Right lobe of liver (tissue), 6 donors: ENCODE measurements at places on chromosomes 16 and 17. TPM values are rescaled to one million over a fixed set of nuclear protein-coding genes. Genes with fewer than 3 reads are reported as not detected.
A peak's percentile ranks its signal among the peaks of the same experiment; 100 is the strongest.

Gene MYL4
- 0.44 TPM for total RNA-seq

Gene CFAP52
- not detected for total RNA-seq

Gene AHSP
- total RNA-seq, result 7.3 TPM

Gene CDH16
- total RNA-seq, result 0.12 TPM

- no peak for DNase-seq
Observed at GRCh38 chr17:81572563-81573168, 20.5 kb upstream of the FAAP100 start.

DNA sequence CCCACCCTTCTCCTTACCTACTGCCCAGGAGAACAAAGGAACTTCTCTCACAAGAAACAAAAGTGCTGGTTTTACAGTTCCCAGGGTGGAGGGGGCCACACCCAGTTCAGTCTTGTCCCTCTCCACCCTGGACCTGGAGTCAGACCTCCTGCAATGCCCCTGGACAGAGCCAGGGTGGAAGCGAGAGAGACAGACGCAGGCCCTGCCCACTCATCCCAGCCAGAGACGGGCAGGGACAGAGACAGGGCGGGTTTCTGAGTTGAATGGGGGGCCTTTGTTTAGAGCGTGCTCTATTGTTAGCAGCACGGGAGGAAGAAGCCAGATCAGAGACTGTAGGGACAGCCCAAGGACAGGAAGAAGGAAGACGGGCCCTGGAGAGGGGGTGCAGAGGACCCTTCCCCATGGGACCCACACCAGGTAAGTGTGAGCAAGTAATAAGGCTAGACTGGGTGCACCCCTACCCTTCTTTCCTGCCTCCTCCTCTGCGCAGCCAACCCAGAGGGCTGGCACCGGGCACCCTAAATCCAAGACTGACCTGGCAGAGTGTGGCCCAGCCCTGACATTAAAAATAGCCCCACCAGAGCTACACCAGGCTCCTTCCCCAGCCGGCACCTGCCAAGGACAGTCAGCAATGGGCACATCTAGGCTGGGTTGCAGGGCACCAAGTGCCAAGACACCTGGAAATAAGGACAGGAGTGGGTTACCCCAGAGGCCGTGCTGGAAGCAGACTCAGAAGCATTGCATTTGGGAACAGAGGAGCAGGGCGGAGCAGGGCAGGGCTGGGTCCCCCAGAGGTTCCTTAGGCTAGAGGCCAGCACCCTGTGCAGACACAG is 10.9 kb downstream of the JUP start:
- no peak for DNase-seq

DNA sequence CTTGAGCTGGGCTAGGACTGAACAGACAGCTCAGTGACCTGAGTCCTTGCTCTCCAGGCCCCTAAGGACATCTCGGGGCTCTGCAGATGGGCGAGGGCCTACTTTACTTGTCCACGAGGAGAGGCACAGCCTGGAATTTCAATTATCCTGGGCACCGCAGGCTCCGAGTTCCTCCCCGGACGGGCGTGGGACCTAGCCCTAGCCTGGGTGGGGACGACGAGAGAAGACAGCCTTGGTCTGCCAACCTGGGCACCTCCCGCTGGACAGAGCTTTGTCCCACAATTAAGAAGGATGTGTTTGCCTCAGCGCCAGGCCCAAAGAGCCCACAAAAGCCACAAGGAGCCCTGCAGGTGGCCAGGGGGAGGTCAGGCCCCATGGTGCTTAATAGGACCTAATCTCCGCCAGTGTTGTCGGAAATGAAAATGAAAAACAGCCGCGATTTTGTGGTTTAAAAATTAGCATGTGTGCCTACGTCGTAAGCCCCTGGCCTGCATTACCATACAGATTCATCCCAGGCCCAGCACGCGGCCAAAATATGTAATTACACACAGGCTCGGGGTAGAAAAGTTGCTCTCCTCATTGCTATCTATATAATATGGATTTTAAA is 51.4 kb upstream of the LHX1 start:
- DNase-seq, result no peak

DNA sequence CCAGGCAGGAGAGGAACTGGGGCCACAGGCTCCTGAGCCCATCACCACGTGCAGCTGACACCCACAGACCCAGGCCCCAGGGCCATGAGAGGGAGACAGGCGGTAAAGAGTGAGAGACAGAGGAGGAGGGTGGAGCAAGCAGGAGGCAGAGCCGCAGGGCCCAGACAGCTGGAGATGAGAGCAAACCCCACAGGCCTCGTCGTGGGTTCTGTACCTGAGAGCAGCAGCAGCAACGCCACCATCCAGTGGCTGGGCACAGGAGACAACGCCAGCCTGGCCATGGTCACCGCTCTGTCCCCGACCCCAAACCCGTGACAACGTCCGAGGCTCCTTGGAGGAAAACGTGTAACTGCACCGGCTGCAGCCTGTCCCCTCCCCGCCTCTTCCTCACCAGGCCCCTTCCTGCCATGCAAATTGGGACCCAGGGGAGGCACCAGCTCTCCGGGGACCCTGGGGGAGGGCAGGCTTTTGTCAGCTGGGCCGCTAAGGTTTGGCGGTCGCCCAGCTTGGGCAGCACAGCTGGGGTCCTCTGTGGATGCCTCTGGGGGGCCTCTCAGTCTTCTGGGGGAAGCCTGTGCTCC is at the start of gene CD79B:
TSS of gene CD79B (minus strand) at position 351 of the 581 bp plus-strand sequence. CDS start at position 281, 70 bp downstream.
- no peak for DNase-seq

DNA sequence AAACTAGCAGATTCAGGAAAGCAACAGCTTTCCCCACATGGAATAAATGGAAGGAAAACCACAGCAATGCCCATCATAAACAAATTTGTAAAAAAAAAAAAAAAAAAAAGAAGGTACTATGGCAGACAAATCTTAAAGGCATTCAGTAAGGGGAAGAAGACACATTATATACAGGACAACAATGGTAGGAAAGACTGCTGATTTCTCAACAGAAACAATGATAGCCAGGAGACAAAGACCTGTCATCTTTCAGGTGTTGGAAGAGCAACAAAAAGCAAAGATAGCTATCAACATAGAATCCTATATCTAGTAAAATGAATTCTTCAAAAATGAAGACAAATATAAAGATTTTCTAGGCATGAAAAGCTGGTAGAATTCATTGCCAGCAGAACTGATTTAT is 65.9 kb downstream of the KCNJ2 start:
- no peak for DNase-seq

GRCh38 chr16:61005952-61006351 is 1030.3 kb downstream of the CDH8 start:
- no peak for DNase-seq

GRCh38 chr16:67562918-67563707 is 787 bp downstream of the CTCF start:
- peak; percentile 69 for DNase-seq

- DNase-seq, result peak; percentile 14
Observed at GRCh38 chr17:39679521-39680192, 8.2 kb downstream of the PGAP3 start.

DNA sequence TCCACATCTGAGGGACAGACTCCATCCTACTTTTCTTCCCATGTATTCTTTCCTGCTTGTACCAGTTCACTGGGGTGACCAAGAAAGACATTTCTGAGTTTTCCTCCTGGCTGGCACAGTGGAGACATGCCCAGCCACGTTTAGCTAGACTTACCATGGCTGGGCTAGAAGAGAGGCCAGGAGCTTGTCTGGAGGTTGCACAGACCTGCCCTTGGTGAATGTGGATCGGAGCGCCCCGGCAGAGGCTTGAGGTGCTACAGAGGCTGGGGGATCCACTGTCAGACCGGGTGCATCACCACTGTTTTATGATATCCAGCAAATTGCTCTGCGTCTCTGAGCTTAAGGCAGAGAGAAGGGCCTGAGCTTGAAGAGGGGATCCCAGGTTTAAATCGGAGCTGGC is 3.5 kb downstream of the IL4R start:
- no peak for DNase-seq

DNA sequence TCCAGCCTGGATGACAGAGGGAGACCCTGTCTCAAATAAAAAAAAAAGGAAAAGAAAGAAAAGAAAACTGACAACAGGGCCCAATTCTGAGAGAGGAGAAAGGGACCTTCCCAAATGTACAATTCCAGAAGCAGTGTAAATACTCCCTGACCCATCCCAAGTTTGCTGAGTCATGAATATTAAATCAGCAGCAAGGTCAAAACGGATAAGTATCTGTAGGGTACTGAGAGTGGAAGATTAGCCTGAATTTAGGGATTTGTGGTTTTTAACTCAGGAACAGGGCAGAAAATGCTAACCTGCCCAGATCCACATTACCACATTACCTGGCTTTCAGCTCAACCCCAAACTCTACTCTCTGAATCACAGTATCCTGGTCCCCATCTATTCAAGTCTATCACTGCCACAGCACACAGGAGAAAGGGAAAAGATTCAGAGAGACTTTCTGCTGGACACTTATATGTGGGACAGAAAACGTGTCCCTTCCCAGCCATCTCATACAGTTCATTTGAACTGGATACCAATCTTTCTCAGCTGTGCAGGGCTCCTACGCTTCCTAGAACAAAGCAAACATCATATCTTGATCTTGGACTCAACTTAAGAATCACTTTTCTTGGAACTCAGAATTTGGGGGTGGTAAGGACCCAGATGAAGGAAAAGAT is 2.9 kb downstream of the FXR2 start:
- no peak for DNase-seq

GRCh38 chr17:4768298-4768697 is 3.4 kb upstream of the TM4SF5 start:
- DNase-seq, result no peak

- DNase-seq, result no peak
Observed at GRCh38 chr17:27339836-27340550, 46.1 kb downstream of the WSB1 start.

DNA sequence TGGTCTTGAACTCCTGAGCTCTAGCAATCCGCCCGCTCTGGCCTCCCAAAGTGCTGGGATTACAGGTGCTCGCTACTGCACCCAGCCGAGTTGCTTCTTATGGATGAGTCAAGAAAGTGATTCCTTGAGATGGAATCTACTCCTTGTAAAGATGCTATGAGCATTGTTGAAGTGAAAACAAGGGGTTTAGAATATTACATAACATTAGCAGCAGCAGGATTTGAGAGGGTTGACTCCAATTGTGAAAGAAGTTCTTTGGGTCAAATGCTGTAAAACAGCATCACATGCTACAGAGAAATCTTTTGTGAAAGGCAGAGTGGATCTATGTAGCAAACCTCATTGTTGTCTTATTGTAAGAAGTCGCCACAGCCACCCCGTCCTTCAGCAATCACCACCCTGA is 72.7 kb downstream of the NT5M start:
- no peak for DNase-seq

DNA sequence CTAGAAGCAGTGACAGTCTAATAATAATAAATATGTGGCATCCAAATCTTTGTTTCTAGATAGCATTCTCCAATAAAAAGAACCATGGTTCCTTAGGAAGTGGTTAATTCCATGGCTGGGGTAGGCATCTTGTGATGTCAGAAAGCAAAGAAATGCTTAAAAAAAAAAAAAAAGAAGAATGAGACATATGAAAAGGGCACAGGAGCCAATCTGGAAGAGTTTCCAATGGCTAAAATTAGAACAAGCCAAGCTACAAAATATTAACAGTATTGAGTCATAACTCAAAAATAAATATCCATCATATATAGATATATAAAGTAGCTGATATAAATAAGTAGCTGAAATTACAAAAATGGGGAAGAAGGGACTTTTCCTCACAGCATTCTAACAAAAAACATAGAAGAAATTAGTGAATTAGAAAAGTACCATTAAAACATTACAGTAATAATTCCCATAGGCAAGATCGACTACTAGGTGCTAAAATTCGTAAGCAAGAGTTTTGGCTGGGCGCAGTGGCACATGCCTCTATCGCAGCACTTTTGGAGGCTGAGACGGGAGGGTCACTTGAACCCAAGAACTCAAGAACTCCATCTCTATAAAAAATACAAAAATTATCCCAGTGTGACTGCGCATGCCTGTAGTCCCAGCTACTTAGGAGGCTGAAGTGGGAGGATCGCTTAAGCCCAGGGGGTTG is 111.3 kb downstream of the TRIM37 start:
- no peak for DNase-seq

DNA sequence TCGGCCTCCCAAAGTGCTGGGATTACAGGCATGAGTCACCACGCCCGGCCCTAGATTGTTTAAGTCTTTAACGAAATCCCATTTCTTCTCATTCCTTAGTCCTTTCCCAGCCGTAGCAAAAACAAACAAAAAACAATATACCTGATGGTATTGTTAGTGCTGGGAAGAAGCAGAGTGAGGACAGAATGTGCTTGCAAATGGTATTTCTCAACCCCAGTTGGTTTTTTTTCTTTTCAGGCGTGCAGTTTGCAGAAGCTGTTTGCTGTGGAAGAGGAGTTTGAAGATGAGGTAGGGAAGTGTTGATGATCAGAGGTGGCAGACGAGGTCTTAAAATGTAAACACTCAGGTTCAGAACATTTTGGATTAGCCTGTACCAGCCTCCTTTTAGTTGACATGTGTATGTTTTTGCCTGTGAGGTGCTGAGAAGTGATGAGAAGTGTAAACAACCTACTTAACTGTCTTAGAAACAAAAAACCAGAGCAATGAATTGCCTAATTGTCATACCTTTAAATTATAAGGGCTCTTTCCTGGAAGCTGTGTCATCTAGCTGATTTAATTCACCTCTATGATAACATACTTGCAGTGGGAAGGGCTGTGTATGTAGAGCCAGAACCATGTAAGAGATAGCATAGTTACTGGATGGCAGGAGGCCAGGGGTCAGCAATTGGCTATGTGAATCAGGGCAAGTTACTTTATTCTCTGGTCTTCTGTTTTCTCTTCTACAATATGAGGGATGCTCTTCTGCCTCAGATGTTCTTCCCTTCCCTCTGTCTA is 3.4 kb downstream of the HROB start:
- no peak for DNase-seq

- DNase-seq, result peak; percentile 67
Observed at GRCh38 chr17:42387661-42388380, 421 bp downstream of the STAT3 start.

GRCh38 chr17:81432941-81433340 is 37.7 kb downstream of the BAHCC1 start:
- peak; percentile 78 for DNase-seq

GRCh38 chr17:35433075-35433894 is 985 bp upstream of the SLFN12 start:
- DNase-seq, result no peak

DNA sequence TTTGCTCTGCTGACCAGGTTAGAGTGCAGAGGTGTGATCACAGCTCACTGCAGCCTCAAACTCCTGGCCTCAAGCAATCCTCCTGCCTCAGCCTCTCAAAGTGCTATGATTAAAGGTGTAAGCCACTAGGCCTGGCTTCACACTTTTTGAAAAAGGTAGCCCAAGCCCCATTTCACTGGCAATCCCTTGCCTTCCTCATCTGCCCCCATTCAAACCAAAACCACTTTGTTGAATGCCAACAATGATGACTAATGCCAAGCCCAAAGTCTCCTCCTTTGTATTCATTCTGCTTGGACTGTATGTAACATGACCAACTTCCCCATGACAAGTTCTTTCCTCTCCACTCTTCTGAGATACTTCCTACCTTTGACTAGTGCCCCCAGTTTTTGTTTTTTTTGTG is 33.1 kb downstream of the N4BP1 start:
- no peak for DNase-seq
